ENCODE measurements at places on chromosomes 13 and 19. TPM values are rescaled to one million over a fixed set of nuclear protein-coding genes. Genes with fewer than 3 reads are reported as not detected.

- DNase-seq, result no peak
These were observed 507.8 kb downstream of the TBC1D4 start for GRCh38 chr13:74973935-74974879.

Gene SMIM44
- total RNA-seq, result 0.60 TPM

Gene PCP2
- not detected for total RNA-seq

DNA sequence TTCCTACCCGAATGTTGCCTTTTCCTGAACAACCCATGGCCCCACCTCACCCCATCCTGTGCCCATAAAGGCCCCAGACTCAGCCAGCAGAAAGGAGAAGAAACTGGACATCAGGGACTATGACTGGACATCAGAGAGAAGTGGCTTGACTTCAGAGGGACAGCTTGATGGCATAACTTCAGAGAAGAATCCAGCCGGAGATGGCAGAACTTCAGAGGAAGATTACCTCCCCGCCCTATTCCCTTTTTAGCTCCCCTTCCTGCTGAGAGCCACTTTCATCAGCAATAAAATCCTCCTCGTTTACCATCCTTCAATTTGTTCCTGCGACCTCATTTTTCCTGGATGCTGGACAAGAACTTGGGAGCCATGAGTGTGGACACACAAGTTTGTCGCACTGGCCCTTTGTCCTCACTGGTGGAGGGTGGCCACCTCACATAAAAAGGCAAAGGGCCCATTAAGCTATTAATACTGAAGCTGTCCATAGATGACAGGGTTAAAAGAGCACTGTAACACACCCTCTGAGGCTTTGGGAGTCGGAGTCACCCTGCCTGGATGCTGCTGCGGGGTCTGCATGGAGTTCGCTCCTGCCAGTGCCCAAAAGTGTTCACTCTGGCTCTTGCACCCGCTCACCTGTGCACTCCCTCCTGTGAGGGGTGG lies 260.4 kb downstream of the SLITRK1 start:
- no peak for DNase-seq

Gene UHRF1
- total RNA-seq, result 95.9 TPM

DNA sequence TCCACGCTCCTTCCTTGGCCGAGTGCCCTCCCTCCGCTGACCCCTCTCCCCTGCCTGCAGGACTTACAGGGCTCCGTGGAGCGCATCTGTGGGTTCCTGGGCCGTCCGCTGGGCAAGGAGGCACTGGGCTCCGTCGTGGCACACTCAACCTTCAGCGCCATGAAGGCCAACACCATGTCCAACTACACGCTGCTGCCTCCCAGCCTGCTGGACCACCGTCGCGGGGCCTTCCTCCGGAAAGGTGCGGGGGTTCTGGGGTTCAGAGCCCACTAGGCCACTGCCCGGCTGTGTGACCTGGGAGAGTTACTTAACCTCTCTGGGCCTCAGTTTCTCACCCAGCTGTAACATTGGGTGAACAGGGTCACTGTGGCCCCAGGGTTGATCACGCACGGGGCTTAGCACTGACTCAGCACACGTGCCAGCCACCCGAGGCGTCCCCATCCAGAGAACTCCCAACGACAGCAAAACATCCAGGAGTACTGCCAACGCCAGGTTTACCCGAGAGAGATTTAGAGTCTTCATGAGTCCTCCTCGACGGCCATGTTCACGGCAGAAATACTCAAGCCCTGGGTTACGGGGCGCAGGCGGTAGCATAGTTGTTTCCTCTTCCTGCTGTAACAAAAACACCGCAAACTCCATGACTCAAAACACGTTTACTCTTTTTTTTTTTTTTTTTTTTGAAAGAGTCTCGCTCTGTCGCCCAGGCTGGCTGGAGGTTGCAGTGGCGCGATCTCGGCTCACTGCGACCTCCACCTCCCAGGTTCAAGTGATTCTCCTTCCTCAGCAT lies 9.7 kb upstream of the SPACA4 start:
- DNase-seq, result no peak

GRCh38 chr19:5395556-5395955 lies 54.9 kb upstream of the PTPRS start:
- DNase-seq, result no peak

GRCh38 chr13:30156270-30156669 lies 151.1 kb downstream of the KATNAL1 start:
- DNase-seq, result no peak

DNA sequence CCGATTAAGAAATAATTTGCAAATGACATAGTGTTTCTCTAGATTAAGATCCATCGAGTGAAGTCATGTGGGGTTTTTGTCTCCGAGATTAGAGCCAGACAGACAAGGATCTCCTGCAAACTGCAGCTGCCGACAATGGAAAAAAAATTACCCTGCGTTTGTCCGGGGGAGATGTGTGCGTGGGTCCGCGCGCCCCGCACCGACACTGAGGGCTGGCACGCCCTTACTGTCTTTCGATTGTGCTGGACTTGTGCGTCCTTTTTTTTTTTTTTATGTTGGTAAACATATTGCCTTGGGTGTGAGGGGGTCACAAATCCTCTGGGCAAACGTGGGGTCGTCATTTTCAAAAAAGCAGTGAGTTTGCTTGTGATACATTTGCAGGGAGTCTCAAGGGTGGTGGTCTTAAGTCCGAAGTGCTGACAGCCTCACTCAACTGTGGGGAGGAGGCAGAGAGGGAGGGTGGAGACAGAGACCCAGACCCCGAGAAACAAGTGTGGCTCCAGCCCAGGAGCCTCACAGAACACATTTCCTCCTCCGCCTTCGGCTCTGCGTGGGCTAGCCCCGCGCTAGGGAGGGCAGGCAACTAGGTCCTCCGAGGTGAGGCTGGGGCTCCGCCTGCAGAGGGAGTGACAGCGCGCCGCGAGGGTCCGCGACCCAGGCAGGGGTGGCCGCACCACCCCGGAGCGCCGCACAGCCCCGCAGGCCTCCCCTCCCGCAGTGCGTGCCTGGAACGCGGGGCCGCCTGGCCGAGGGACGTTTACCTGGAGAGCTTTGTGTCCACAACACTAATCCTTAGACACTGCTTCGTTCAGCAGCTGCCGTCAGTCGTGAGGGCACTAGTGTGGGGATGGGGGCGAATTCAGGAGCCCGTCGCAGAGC lies 11.7 kb upstream of the SOX1 start:
- no peak for DNase-seq

DNA sequence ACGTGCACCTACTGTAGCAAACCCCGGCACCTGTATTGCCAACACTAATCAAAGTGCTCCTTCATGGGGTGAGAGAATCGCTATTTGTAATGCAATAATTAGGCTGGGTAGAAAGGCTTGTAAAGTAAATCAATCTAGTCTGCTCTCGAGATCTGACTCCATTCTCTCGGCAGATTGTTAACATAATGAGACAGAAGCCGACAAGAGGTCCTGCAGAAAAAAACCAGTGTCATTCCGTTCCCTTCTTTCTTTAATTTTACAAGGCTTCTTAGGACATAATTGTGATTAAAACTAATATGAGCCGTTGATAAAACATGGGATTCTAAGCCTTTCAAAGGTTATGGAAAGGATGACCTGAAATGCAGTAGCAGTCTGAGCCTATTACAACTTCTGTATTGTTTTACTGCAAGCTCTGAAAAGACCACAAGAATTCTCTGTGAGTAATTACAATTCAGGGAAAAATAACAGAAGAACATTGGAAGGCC lies 530.0 kb downstream of the PCDH9 start:
- DNase-seq, result no peak

Gene KLHL26
- 4.5 TPM for total RNA-seq
